Suprapubic skin (tissue), 4 donors: ENCODE measurements at places on chromosomes 5 and 9. TPM values are rescaled to one million over a fixed set of nuclear protein-coding genes. Genes with fewer than 3 reads are reported as not detected.

- DNase-seq, result no peak
Observed at GRCh38 chr5:160382346-160382745, 11.9 kb upstream of the C1QTNF2 start.

DNA sequence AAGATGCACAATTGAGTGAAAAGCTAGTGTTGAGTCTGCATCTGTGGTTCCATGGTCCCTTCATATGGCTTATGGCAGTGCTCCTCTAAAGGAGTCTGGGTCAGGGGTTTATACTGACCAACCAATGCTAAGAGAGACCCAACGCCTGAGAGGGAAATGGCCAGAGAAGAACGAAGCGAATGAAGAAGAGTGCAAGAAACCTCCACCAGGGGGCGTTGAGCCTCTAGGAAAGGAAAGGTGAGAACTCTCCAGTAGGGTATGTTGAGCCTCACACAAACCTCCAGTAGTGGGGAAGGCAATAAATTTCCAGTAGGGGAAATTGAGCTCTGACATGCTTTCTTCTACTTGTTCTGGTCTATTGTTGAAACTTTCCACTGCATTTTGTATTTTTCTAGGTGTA is 470.6 kb downstream of the PRDM9 start:
- no peak for DNase-seq

GRCh38 chr5:102823441-102823874 is 68.4 kb downstream of the PAM start:
- no peak for DNase-seq

DNA sequence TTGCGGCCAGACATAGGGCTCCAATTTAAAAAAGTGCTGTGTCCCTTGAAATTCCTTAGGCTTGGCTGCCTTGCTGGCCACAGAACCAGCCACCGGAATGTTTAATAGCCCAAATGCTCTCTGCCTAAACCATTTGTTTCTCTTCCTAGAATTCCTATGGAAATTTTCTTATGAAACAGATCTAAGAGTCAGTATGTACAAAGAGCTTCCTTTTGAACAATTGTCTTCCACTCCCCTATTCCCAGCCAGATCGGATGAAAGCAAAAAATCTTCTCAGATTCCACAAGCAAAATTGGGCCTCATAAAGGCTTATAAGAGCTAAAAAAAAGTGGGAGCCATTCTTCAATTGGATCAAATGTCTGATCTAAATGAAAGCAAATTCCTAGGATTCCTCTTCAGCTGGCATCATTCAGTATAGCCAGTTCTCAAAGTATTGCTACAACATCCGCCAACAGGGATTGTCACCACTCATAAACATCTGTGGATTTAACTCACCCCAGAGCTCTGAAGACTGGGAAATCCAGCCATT is 104.3 kb downstream of the CEMIP2 start:
- DNase-seq, result no peak

DNA sequence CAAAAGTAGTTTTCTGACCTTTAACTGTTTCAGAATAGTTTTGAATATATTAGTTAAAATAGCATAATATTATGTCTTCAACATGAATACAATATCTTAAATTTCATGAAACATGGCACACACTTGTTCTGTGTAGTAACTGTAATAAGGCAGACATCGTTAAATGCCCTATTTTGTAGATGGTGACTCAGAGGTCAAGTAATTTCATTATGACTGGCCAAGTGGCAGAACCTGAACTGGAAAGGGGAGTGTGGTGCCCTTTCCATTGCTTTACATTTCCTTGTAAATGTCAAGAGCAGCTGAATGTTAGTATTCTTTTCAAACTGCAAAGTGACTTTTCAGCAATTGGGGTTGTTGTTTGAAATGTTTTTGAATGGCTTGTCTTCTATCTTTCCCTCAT is 201.2 kb upstream of the CDKN2B start:
- DNase-seq, result no peak

GRCh38 chr5:124639095-124639665 is 107.3 kb downstream of the ZNF608 start:
- no peak for DNase-seq

DNA sequence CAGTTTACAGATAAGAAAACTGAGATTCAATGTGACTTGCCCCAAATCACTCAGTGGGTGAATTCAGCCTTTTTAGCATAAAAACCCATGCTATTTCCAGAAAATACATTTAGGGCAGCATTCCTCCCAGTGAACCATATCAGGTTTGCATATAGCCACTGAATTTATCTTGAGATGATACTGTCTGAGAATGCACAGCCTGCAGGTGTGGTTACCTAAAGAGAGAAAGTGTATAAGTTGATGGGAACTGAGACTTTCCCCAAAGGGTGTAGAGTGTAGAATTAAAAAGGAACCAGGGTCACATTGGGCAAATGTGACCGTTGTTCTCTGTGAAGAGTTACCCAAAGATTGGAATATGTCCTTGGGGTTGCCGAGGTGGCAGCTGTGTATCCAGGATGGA is 100.0 kb upstream of the PIK3R1 start:
- no peak for DNase-seq

DNA sequence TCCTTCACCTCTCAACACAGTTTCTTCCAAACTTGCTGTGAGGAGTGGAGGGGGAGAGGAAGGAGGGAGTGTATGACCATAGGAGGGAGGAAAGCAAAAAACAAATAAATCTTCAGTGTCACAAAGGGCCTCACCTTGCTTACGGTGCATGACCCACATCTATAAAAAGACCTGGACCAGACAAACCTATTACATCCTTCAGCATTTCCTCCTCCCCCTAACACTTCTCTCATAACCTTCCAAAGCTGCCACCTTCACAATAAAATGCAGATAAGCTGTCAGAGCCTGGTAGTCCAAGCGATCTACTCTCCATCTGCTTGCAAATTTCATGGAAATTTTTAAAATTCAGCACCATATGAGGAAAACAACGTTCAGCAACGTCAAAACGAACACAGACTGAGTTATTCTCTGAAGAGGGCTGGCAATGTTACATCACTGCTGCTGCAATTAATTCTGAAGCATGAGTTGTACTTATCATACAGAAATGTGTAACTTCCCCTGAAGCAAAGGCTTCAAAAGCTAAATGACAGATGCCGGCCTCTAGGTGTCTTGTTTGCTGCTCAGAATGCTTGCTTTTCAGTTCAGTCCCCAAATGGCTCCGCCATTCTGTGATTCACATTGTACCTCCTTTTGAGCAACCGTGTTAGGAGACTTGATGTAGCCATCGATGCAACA is 62.9 kb downstream of the EFNA5 start:
- DNase-seq, result no peak

- DNase-seq, result no peak
Observed at GRCh38 chr9:119834064-119834620, 464.9 kb upstream of the BRINP1 start.

DNA sequence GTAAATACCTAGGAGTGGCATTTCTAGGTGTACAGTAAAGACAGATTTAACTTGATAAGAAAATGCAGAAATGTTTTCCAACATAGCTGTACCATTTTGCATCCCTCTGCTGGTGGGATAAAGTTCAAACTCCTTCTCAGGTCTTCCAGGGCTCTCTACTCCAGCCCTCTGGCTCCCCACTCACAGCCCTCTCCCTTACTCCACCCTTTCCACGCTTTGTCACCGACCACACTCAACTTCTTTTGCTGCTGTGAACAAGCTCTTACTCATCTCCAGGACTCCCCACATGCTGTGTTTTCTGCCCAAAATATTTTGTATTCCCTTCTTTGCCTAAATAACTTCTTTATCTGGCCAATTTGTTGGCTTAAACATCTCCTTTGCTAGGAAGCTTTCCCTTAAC is 90.6 kb upstream of the OSMR start:
- no peak for DNase-seq

DNA sequence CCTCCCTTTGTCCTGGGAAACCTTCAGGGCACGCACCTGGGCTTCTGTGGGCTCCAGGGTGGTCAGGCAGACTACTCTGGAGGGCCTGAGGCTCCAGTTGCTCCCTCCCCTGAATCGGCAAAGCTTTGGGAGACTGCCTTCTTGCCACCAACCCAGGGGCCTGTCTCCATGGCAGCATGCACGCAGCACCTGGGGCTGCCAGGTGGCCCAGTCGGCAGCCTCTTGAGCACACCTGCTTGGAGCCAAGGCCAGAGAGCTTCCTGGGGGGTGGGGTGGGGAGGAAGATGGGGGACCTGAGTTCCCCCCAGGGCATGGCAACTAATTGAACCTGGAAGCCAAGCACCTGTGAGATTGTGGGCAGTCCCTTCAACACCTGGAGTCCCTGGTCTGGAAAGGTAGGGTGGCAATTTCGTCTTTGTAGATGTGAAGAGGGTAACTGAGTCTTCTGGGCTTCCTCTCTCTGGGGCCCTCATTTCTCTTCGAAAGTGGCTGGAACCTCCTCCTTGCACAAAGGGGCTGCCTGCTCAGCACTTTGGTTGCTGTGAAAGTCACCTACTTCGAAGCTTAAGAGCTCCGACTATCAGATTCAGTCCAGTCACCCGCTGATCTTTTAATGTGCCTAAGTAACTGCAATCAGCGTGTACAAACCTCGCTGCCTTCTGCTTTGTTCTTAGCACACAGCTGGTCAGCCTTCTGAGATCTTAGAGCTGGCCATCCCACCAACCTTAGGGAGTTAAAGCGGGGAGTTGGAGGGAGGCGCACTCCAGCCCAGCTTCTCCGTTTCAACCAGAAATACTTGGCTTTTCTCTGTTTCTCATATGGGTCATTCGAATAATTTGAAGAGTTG is 4.0 kb downstream of the RNF183 start:
- DNase-seq, result no peak

GRCh38 chr9:108100571-108100970 is 611.0 kb upstream of the KLF4 start:
- no peak for DNase-seq

DNA sequence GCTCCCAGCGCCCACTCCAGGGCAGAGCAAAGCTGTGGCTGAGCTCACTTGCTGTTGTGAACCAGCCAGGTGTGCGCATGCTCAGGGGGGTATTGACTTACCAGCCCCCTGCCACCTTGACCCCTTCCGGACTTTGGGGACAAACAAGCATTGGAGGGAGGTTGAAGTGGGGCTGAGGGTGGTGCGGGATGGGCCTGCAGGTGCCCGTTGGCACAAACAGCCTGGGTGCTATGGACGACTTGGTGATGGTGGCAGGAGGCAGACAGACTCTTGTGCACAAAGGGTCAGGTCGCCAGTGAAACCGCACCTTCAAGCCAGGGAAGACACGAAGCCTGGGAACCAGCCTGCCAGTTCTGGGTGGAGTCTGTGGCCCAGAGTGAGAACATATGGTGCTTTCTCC is 858.5 kb upstream of the PTPRD start:
- DNase-seq, result no peak

DNA sequence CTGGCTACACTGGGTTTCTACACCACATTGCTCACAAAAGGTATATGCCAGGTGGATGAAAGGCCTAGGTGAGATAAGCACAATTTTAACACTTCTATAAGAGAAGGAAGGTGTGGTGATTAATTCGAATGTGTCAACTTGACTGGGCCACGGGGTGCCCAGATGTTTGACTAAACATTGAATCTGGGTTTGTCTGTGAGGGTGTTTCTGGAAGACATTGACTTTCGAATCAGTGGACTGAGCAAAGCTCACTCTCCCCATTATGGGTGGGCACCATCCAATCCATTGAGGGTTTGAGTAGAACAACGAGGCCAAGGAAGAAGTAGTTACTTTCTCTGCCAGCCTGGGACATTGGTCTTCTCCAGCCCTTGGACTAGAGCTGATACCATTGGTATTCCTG is 78.2 kb upstream of the COL5A1 start:
- DNase-seq, result no peak

- no peak for DNase-seq
Observed at GRCh38 chr5:116009806-116010205, 22.5 kb upstream of the ARL14EPL start.

GRCh38 chr5:98927242-98927988 is 1.4 kb downstream of the CHD1 start:
- no peak for DNase-seq

GRCh38 chr5:161713042-161713441 is 27.5 kb downstream of the GABRA6 start:
- DNase-seq, result no peak

DNA sequence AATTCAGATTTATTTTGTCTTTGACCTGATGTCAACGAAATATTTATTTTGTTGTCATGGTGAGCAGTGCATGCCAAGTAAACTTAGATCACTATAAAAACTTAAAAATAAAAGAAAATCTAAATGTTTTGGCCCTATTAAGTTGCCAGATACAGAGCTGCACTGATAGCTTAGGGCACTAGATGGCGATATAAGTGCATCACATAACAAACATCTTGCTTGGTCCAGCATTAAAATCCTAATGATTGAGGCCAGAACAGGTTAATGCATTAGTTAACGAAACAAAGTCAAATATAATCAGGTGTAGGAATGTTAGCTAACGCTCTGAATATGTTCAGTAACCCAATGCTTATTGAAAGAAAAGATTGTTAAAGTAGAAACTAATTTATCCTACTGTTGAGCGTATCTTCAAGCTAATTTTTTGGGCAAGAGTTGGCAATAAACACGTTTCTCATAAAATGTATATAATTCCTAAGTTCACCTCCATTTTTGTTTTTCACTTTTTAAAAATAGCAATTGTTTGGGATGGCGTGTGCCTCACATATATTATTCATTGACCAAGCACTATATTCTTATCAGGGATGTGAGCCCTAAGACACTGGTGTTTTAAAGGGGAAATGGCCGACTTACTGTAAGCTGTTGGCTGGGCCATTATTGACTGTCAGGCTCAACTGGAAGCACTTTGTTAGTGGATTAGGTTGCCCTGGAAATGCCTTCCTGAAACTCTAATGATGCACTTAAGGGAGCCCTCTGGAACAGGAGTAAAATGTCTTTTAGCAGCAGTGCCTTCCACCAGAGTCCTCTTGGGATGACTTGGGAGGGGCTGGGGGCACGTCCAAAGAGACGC is 33.3 kb downstream of the KCTD16 start:
- DNase-seq, result no peak

GRCh38 chr9:120608421-120608820 is 28.5 kb upstream of the CDK5RAP2 start:
- DNase-seq, result no peak

- no peak for DNase-seq
Observed at GRCh38 chr5:36948650-36949049, 72.1 kb downstream of the NIPBL start.

- DNase-seq, result peak; percentile 82
Observed at GRCh38 chr5:95841914-95842812, 19.6 kb upstream of the GLRX start.

DNA sequence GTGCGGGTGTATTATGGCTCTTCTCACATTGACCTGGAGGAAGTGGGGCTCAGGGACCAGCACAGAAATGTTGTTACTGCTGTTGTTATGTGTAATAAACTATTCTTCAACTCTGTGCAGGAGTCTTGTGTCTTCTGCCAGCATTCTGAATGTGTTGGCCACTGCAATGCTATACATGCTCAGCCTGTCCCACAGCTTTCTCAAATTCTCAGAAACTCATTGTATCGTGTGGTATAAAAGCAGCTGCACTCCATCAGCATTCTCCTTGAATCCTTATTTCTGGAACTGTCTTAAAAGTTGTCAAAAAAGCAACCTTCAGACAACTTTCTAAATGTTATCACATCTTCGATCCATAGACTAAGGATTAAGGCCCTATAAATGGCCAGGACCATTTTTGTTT is 72.0 kb downstream of the ZNF474 start:
- no peak for DNase-seq

GRCh38 chr5:38531518-38531917 is 24.9 kb downstream of the LIFR start:
- DNase-seq, result no peak

- DNase-seq, result no peak
Observed at GRCh38 chr9:97570899-97571298, 62.3 kb downstream of the TSTD2 start.

Gene CRHBP
- total RNA-seq, result not detected

Gene CNTFR
- 5.0 TPM for total RNA-seq

Gene MCC
- total RNA-seq, result 94.0 TPM

Gene N4BP3
- total RNA-seq, result 11.0 TPM

Gene C5
- total RNA-seq, result 3.4 TPM

Gene MRPS27
- 48.7 TPM for total RNA-seq

Gene SLC6A7
- total RNA-seq, result not detected

Gene TAS2R1
- total RNA-seq, result not detected

Gene C5orf52
- not detected for total RNA-seq
